Stimulated activated effector memory CD8-positive, alpha-beta T cell treated with anti-CD3 and anti-CD28 coated beads, Interleukin-12 subunit alpha, Interleukin-12 subunit beta, amount 100 ng/mL, for 72 hours (primary cell): ENCODE measurements at places on chromosomes 3 and 15.

DNA sequence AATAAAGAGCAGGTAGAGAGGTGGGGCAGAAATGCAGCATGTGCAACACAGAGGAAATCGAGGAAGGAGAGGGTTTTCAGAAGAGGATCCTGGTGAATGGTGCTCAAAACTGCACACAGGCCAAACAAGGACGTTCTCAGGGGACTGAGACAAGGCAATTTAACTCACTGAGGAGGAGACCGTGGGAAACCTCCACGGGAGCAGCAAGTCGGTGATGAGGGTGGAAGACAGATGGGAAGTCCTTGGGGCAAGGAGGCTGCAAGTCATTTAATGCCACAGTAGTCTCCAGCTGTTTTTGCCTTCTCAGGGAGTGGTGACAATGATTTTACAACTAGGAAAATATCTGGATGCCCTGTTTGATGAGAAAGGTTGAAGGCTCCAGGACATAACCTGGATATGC lies 11.5 kb upstream of the PDIA5 start:
- DNase-seq: no peak

DNA sequence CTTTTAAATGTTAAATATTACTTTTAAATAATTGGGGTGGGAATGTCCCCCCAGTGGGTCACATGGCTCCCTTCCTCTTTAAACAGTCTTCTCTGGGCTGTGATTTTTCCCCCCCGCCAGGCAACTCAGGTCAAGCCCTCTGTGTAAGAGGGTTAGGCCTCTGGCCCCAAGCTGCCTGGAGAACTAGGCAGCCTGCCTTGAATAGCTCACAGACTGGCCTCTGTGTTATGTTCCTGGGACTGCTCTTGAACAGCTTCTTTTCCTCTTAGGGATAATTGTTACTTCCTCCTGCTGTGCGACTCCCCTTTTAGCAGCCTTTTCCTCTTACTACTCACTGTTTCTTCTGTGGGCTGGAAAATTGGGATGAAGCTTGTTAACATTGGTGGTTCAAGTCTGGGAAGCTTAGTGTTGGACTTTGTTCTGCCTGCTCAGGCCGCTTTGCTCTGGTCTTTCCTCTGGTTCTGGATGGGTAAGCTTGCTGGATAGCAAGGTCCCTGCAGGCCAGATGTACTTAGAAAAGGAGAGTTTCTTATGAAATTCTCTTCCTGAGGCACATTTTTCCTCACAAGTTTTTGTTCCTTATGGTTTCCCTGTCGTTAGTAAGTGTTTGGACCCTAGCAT lies 2.2 kb downstream of the TEX264 start:
- no peak for DNase-seq

GRCh38 chr15:39281094-39281493 lies 299.8 kb upstream of the THBS1 start:
- no peak for DNase-seq

- no peak for DNase-seq
These were observed 2.8 kb downstream of the NISCH start for GRCh38 chr3:52458031-52458760.

- no peak for DNase-seq
These were observed 25.2 kb downstream of the GASK1A start for GRCh38 chr3:43004282-43004681.

GRCh38 chr3:134432236-134432635 lies 53.5 kb downstream of the ANAPC13 start:
- no peak for DNase-seq

- DNase-seq: no peak
These were observed 66.7 kb downstream of the MYLK start for GRCh38 chr3:123817413-123817812.

GRCh38 chr15:89907289-89907688 lies 5.5 kb downstream of the ARPIN start:
- DNase-seq: no peak

- DNase-seq: no peak
These were observed 43.2 kb upstream of the FAM107A start for GRCh38 chr3:58620421-58620820.

- no peak for DNase-seq
These were observed 9.7 kb downstream of the ITIH4 start for GRCh38 chr3:52820736-52821135.

DNA sequence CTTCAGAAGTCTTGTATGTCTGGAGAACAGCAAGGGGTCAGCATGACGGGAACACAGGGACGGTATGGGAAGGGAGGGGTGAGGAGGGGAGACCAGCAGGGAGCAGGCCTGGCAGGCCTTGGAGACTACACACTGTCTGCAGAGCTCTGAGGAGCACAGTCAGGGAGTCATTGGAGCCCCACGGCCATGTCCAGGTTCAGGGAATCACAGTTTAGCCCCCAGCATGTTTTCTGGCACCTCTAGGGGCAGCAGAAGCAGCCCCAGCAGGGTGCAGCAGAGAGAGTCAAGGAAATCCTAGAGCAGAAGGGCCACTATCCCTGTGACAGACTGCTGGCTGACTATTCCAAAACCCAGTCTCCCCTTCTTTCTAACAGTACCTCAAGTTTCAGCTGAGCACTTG lies 3.2 kb downstream of the LAMP3 start:
- DNase-seq: no peak

DNA sequence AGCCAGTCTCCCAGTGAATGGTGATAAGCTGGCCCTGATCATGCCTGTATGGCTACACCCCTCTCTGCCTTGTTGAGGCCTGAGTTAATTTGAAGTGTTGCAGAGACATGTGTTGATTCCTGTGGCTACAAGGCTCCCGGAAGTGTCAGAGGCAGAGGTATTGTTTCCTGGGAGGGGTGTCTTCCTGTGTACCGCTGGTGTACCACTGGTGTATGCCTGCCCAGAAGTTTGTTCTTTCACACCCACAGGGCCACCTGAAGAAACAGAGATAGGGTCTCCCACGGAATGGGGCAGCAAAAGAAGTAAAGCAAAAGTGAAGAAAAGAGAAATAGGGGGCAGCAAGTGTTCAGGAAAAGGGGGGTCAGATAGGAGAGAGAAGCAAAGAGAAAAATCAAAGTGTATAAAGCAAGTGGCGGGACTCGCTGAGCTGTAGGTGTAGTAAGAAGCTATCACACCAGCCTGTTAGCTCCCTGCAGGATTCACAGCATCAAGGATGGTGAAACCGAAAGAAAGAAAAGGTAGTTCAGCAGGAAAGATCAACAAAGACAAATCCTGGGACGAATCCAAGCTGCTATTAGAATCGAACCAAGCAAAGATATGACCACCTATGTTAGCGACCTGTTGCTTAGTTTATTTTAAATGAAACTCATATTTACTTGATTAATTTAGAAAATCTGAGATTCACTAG lies 36.6 kb upstream of the CD47 start:
- peak; percentile 75 for DNase-seq

GRCh38 chr15:89828281-89829145 lies 13.9 kb upstream of the ANPEP start:
- no peak for DNase-seq

DNA sequence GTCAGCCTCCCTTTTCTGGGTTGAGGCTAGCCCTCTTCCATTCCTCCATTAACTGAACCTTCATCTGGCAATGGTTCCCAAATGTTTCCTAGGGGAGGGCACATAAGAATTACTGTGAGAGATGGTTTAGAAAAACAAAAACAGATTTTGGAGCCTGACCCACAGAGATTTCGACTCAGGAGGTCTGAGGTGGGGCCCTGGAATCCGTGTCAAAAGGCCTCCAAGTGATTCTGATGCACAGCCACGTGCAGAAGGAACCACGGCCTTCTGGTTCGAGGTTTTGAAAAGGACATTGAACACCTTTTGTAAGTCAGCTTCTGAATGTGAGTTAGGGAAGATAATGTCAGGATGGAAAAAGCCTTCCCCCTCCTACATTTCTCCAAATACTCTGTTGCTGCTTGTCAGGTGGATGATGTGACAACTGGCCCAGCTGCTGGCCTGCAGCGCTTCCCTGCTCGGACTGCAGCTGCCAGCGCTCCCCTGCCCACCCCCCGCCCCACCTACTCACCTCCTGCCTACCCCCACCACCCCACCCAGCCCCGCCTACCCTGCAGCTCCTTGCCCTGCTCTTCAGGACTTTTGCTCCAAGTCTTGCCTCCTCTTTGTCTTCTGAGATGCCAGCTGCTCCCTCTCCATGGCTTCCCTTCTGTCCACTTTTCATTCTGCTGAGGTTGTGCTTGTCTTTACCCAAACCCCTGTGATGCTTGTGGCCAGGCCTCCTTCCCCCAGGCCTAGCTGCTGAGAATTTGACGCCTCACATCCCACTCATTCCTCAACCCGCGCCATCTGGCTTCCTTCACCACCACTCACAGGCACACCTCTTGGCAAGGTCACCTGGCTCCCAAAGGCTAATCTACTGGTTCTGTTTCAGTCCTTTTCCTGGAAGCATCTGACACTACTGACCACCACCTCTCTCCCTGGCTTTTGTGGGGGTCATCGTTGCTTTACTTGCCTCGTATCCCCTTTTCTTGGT lies 6.6 kb downstream of the EHD4 start:
- no peak for DNase-seq

GRCh38 chr15:52193791-52194190 lies 2.6 kb upstream of the GNB5 start:
- DNase-seq: no peak

GRCh38 chr15:73989001-73989798 lies 2.9 kb downstream of the STOML1 start:
- no peak for DNase-seq

DNA sequence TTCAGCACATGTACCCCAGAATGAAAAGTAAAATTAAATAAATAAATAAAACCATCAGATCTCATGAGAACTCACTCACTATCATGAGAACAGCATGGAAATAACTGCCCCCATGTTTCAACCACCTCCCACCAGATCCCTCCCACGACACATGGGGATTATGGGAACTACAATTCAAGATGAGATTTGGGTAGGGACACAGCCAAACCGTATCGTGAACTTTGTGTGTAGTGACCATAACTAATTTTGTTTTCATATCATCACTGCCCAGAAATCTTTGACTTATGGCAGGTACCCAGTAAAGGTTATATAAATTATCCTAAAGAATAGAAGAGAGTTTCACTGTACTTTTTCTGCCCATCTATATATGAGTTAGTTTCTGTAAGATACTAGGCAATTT lies 766.5 kb downstream of the ROBO1 start:
- DNase-seq: no peak

DNA sequence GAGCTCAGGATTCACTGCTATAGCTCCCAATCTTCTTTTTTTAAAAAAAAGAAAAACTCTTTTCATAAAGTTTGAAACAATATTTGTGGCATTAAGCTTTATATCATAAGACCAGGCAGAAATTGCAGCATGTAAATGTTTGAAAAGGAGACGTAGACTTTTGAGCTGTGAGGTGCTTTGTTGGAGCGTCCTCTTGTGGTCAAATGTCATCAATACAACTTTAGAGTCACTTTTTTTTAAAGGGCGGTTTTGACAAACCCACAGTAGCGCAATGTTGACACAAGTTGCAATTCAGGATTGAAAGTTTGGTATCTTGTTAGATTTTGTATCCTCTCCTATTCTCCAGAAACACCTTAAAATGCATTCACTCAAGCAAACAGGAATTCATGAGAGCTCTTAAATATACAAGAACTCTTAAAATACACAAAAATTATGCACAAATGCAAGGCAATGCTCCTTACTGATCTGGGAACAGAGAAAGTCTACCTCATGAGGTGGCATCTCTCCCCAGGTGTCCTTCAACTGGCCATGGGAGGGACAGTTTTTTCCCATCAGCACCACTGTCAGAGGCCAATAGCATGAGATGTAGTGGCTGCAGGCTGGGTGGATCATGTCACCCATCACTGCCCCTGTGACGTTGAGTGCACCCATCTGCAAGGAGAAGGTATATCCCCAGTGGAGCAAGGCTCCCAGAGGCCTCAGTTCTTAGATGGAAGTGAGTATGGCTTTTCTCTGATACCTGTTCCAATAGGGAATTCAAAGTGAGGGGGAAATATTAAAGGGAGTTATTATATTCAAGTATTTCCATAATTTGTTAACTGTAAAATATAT lies 70.7 kb downstream of the ANXA2 start:
- DNase-seq: peak; percentile 17
